ACHN (cell line): ENCODE measurements at places on chromosomes 3 and 15.

DNA sequence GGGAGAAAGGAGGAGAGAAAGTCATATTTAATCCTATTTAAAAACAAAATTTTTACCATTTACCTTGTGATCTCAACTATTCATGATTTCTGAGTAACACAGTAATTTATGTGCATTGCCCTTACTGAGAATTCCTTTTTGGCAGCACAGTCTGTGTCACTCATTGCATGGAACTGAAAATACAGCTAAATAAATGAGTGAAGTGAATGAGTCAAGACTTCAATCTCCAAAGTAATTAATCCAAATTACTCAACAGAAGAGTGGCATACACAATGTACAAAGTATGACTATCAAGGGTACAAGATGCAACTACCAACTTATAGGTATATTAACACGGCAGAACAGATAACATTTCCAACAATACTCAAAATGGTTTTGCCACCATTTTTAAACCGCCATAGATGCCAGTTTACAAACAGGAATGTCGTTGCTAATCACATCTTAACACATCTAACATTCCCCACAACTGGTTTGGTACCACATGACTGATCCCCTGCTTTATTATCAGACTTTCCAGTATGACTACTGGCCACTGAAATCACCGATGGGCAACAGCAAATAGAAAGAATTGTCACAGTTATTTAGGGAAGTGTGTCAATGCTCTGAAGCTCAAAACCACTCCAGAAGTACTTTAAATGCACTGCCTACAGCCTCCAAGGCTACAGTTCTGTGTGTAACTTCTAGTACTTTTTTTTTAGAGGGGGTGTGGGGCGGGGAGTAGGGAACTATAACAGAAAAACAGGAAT lies 410.4 kb downstream of the SHQ1 start:
- no peak for DNase-seq

DNA sequence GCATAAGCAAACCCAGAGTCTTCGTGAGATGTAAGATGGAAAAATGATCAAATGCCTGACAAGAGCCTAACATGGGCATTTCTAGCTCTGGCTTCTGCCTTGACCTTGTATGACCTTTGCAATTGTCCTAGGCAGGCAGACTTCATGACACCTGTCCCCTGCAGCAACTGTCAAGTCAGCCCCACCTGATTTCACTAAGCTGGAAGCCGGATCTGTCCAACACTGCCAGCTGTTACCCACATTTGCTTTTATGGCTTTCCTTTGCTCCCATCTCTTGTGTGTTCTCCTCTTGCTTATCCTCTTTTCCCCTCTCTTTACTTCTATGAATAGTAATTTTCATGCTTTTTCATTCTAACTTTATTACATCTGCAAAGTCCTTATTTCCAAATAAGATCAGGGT lies 48.5 kb upstream of the TNIK start:
- no peak for DNase-seq

DNA sequence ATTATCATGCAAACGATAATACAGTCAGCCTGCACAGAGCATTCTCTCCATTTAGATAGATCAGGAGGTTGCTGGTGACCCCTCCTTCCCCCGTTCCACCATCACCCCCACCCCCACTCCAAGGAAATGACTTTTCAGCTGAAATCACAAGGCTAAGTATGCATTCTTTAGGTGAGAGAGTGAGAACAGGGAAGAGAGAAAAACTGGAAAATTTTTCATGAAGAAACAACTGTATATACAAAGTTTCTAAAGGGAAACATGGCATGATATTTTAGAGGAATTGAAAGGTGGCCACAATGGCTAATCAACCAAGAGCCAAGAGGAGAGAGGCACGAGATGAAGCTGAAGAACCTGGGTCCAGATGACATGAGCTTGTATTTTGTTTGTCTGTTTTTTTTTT lies 22.2 kb downstream of the BCL2A1 start:
- DNase-seq = no peak

- no peak for DNase-seq
Measured at GRCh38 chr3:183074261-183074660, 25.0 kb downstream of the MCCC1 start.

DNA sequence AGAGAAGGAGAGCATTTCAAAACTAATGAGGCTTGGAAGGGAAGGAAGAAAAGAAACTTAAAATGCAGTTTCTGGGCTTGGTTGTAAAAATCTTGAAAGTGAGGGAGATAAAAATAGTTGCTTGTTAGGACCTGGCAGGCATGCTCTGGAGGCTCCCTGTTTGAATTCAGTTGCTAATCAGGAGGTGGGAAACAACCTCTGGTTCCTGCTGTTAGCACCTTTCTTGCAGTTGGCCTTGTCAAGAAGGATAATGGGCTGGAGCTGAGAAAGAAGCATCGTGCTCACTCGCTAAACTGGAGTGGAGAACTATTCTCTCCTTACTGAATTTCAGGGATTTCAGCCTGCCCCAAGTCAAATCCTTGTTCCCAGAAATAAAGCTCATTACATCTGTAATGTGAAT lies 23.4 kb downstream of the SNAPC5 start:
- no peak for DNase-seq

DNA sequence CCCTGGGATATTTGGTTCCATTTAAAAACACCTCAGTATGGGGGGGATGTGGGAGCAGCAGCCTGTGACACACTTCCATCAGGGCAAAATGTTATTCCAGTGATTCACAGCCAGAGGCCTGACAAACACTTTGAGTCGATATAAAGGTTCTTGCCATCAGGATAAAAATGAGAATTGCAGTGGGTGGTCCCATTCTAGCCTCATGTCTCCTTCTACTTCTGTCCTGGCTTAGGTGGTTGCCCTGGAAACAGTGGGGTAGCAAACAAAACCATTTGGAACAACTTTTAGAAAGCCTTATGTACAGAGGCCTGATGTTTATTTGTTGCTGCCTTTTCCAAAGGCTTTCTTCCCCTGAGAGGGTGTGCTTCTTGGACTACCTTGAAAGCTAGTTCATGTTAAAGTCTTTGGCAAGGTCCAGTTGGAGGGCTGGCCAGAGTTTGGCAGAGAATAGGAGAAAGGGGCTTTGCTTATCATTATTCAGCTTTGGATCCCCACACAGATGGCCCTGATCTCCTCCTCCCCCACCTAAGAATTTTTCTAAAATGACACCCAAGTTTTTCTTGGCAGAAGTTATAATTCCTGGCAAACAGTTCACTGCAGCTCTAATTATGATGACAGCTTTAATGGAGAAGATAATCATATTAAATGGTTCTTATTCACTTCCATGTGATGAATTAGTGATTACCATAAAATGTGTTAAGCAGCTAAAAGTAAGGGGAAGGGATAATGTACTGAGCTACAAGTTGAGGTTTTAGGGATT lies 84.2 kb upstream of the ZNF280D start:
- peak; percentile 71 for DNase-seq

- peak; percentile 16 for DNase-seq
Measured at GRCh38 chr3:185807445-185808068, 17.3 kb downstream of the IGF2BP2 start.

DNA sequence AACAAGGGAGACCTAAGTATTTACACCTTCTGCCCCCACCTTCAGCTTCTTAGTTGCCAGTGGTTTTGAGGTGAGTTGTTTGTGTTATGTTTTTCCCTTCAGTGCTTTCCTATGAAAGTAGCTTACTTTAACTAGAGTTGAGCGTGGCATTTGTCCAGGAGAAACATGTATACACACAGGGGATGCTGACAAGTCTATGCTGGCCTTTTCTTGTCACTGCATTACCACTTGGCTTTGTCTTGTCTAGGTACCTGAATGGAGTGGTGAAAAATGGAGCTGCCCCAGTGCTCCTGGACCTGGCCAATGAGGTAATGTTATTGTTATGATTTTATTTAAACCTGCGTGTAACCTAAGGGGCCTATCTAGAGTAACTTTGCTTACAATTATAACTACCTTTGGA lies 74.4 kb downstream of the CDIN1 start:
- DNase-seq = no peak
